ENCODE measurements at places on chromosomes 11 and 22.

DNA sequence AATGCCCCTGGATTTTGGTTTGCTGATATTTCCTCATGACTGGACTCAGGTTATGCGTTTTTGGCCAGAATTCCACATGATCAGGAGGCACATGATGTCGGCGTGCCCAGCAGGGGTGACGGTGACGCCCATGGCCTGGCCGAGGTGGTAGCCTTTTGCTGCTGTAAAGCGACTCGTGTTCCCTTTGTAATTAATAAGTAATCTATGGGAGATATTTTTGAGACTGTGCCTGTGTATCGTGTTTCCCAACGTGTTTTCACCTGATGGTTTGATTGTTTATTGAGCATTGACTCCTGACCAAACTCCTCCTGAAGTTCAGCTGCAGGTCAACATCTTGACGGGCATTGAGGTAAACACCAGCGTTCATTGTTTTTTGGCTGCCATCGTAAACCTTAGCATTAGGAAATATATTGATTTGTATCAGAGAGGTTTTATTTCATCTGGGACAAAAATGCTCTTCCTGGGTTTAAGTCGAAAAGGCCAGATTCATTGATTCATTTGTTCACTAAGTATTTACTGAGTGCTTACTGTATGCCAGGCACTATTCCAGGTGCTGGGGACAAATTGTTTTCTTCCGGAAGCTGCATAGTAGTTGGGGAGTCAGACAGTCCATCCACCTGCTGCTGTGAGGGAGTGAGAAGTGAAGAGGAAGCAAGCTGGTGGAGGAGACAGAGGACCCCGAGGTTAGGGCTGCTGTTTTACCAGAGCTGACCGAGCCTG, 23.6 kb downstream of the DCPS start:
- no peak for DNase-seq

DNA sequence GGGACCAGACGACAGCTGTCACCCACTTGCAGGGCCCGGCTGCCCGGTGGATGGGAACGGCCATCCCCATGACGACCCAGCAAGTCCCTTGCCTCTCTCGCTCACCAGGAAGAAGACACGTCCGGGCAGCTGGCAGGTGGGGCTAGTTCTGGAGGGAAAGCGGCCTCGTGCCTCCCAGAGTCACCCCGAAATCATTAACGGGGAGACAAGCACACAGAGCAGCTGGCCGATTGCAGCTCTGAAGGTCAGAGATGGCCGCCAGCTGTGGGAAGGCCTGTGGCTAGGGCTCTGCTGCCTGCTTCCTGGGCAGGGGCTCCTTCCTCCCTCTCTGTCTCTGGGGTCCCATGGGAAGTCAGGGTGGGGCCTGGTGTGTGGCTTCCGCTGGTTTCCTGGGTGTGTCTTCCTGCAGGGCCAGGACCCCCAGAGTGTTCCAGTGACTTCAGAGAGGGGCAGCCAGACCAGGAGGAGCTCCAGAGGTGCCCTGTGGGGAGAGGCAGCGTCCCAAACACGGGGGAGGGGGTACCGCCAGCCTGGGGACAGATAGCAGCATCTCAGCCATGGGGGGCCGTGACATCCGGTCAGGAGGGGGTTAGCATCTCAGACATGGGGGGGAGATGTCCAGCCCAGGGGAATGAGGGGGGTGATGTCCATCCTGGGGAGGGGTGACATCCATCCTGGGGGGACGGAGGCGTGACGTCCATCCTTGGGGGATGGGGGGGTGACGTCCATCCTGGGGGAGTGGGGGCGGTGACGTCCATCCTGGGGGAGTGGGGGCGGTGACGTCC, 114.9 kb downstream of the KCNQ1 start:
- DNase-seq: no peak

- peak; percentile 13 for DNase-seq
Observed at GRCh38 chr11:82927264-82927880, 25.8 kb downstream of the DDIAS start.

DNA sequence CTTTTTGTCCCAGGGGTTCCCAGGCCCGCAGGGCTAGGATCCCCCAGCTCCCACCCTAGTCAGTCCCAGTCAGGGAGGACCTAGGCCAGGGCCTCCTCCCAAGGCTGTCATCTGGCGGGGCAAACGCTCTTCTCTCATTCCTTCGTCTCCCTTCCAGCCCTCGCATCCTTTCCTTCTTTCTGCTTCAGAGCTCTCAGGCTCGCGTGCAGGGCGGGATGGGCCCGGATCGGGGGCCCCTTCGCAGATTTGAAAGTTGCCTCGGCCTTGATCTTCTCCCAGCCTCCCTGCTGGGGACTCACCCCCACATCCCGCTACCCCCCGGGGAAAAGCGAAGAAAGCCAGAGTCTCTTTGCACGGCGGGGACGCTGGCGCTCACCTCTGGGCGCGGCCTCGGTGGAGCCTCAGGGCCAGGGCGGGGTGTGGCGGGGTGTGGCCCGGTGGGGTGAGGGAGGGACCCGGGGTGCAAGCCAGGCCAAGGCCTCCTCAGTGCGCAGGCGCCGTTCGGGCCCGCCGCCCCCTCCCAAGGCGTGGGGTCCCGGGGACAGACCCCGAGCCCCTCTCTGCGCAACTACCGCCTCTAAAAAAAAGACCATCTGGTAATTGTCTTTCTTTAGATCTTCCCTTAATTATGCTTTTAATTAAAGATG, 14.8 kb upstream of the PAX6 start:
- DNase-seq: no peak

GRCh38 chr11:111935317-111936039, 1.7 kb upstream of the DIXDC1 start:
- DNase-seq: no peak

- DNase-seq: no peak
Observed at GRCh38 chr11:111408789-111409727, 30.0 kb upstream of the POU2AF1 start.

DNA sequence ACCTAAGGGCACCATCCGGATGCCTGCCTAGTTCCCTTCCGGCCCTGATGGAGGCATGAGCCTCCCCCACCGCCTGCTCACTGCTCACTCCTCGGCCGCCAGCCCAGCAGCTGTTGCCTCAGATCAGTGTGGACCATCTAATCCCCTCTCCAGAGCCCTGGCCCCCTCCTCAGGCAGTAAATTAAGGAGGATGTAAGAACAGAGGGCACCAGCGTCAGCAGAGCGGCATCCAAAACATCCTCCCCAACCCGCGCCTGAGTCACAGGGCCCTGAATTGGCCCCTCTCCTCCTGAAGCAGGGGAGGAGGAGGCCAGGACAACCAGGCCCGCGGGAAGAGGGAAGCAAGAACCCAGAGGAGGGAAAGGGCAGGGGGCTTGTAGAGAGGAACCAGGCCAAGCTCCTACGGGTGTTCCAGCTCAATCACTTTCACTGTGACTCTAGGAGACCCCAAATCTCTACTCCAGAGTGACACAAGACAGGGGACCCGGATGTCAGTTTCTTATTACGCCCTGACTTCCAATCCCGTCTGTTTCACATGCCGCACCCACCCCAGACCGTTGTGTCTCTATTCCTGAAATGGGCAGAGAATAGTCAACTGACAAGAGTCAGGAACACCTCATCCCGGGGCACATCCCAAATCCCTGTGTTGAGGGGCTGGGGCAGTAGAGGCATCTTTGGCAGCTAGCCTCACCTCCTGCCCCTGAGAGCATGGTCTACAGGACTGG, 31.3 kb upstream of the MYOD1 start:
- DNase-seq: no peak

GRCh38 chr11:107547961-107548360, 17.6 kb downstream of the ALKBH8 start:
- no peak for DNase-seq

DNA sequence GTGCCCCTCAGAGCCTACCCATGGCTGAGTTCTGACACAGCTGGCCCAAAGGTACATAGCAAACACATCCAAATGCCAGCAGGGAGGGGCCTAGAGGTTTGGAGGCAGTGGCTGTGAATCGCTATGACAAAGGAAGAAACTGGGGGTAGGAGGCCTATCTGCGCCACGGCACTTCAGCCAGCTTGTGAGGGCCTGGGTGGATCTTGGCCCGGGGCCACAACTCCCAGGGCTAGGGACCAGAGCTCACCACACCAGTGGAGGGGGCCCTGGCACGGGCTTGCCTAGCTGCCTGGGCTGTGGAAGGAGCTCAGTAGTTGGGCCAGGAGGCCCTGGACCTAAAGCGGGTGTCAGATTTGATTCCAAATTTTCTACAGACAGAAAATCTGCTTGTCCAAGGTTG, 9.4 kb upstream of the NAP1L4 start:
- DNase-seq: peak; percentile 12

- DNase-seq: no peak
Observed at GRCh38 chr11:16412525-16413172, 56.3 kb upstream of the SOX6 start.

- no peak for DNase-seq
Observed at GRCh38 chr11:126808836-126809235, 191.7 kb downstream of the KIRREL3 start.

- no peak for DNase-seq
Observed at GRCh38 chr11:7596975-7597391, 76.3 kb downstream of the CYB5R2 start.

DNA sequence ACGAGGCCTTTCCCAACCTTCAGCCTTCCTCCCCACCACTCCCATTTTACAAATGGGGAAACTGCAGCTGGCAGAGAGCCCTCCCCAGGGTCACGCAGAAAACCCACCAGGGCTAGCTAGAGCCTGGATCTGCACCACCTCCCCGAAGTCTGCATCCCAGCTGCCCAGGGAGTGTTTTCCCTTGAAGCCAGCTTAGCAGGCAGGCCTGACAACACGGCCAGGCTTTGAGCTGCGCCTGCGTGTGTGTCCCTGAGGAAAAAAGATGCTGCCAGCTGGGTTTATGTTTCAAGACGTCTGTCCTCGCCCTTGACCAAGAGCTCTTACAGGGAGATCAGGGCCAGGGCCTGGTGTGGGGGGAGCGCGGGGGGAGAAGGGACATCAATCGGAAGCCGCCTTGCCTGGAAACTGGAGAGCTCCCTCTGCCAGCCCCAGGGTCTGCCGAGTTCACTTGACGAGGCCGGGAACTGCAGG, 20.3 kb downstream of the WNT11 start:
- no peak for DNase-seq

- DNase-seq: no peak
Observed at GRCh38 chr22:26718905-26719304, 61.5 kb downstream of the MIAT start.

DNA sequence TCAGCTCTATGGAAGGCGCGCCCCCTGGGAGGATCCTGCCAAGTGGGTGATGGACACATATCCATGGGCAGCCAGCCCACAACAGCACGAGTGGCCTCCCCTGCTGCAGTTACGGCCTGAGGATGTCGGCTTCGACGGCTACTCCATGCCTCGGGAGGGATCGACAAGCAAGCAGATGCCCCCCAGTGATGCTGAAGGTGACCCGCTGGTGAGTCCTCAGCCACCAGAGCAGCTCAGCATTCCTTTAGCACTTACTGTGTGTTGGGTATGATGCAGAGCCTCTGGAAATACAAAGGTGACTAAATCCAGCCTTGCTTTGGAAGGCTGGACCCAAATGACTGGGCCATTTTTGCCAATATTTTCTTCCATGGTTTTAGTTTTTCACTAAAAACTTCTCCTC, 45.7 kb downstream of the DBX1 start:
- DNase-seq: no peak

GRCh38 chr22:50008151-50009040, 4.2 kb downstream of the IL17REL start:
- no peak for DNase-seq

DNA sequence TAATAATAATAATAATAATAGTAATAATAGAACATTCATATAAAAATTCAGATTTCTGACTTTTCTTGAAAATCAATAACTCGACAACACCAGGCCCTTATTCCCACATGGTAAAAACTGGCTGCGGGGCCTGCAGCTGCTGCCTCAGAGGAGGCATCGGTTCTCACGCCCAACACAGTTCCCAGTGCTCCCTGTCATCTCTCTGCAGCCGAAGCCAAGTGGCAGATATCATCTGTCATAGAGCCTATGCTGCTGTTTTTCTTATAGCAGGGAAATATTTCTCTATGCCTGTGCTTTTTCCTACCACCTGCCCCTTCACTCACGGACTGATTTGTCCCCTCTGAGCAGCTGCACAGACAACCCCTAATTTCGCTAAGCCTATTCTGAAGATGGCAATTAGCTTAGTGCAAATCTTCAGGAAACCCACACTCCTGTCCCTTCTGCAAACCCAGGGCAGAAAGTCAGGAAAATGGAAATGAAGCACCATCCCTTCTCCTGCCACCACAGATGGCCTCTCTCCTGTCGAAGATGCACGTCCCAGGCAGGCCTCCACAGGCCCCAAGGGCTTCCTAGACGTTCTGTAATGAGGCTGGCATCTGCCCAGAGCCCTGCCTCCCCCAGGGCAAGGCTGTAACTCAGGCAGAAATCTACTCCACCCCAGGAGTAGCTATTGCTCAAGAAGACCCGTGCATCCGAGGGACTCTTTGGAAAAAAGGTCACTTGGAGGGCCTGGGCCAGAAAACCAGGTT, 66.7 kb downstream of the SYN3 start:
- no peak for DNase-seq

GRCh38 chr22:38018938-38019827, 34.8 kb upstream of the SOX10 start:
- no peak for DNase-seq

DNA sequence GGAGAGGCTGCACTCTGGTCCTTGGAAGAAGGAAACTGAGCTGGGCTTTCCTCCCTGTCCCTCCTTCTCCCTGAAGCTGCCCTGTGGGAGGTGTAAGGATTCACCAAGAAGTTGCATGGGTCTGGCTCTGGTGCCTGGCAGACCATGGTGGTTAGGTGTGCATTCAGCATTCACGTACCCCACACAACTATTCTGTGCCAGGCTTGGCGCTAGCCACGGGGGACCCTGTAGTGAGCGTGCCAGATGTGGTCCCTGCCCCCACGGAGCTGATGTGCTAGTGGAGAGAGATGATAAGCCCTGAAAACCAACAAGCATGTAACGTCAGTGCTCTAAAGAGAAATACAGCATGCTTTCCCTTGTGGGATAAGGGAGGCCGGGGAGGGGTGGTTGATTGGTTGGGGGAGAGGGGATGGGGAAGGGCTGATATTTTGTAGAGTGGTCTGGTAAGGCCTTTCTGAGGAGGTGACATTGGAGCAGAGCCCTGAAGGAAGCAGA, 48.9 kb downstream of the CD82 start:
- DNase-seq: no peak

DNA sequence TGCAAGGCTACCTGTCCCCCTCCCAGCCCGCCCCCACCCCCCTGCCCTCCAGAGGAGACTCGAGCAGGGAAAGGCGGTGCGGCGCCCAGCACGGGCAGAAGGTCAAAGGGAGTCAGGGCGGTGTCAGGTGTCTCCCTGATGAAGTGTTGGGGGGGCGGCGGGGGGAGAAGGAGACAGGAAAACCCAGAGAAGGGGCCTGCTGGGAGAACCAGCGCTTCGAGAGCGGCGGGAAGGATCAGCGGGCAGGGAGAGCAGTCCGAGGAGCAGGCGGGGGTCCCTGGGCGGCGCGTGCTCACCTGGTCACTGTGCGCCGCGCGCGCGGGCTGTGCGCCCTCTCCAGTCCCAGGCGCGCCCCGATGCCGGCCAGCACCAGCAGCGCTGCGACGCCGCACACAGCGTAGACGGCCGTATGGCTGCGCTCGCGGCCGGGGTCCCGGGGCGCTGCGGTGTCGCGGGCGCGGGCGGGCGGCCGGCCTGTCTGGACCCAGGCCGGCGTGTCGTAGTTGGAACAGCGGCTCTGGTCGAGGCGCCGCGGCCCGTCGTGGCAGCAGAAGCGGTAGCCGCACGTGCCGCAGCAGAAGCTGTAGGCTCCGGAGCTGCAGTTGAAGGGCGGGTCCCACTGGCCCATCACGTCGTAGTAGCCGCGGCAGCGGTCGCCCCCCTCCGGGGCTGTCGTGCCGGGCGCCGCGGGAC, 886 bp downstream of the SHISA8 start:
- peak; percentile 59 for DNase-seq
